Stimulated activated CD4-positive, alpha-beta T cell treated with anti-CD3 and anti-CD28 coated beads, Interleukin-1b, Interleukin-23, amount 100 ng/mL, for 1 hour (primary cell): ENCODE measurements at places on chromosomes 4 and X.

GRCh38 chrX:46642145-46642544 is 68.6 kb downstream of the CHST7 start:
- DNase-seq = no peak

- DNase-seq = no peak
Measured at GRCh38 chr4:7821245-7822136, 118.2 kb downstream of the AFAP1 start.

- DNase-seq = no peak
Measured at GRCh38 chr4:1578251-1578773, 105.8 kb downstream of the FAM53A start.

DNA sequence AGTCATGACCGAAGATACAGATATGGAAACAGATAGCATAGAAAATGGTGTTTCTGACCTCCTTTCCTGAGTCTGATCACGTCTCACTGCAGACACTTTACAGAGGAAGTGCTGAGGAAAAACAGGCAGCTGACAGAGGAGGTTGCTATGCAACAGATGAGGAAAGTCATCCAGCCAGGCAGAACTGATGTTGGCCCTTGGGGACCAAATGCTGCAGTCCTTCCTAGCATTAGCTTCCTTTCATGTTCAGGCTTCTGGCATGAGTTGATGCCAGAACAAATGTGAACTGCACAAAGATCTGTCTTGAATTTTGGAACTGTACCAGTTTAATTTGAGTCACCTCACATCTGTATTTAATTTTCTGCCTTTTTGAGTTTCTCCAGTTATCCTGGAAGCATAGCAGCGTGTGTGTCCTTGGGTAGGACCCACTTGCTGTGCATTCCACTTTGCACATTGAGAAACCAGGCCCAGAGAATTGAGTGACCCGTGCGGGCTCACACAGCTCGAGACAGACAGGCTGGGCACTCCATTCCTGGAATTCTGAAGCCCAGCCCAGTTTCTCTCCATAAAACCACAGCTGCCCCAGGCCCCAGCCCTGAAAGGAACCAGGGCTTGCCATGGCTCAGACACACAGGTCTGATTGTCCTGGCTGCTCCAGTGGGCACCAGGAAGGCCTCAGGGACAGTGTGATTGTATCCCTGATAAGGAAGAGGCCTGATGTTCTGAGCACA is 1.4 kb upstream of the MAGED1 start:
- DNase-seq = no peak

- no peak for DNase-seq
Measured at GRCh38 chr4:105462576-105462975, 11.3 kb downstream of the PPA2 start.
